ENCODE measurements at places on chromosomes 7 and 10. TPM values are rescaled to one million over a fixed set of nuclear protein-coding genes. Genes with fewer than 3 reads are reported as not detected.

The MKX gene
- 2.2 TPM for total RNA-seq

The TYW1B gene
- total RNA-seq, result 7.2 TPM

The STEAP4 gene
- not detected for total RNA-seq

The NPC1L1 gene
- not detected for total RNA-seq

The FAM25A gene
- total RNA-seq, result not detected
